Hindlimb muscle (tissue), 1 donor: ENCODE measurements at places on chromosomes 2 and 18.
A peak's percentile ranks its signal among the peaks of the same experiment; 100 is the strongest.

GRCh38 chr2:635687-636621, 41.3 kb downstream of the TMEM18 start:
- DNase-seq: no peak

GRCh38 chr2:231287696-231288095, 89.3 kb downstream of the ARMC9 start:
- DNase-seq: peak; percentile 23

DNA sequence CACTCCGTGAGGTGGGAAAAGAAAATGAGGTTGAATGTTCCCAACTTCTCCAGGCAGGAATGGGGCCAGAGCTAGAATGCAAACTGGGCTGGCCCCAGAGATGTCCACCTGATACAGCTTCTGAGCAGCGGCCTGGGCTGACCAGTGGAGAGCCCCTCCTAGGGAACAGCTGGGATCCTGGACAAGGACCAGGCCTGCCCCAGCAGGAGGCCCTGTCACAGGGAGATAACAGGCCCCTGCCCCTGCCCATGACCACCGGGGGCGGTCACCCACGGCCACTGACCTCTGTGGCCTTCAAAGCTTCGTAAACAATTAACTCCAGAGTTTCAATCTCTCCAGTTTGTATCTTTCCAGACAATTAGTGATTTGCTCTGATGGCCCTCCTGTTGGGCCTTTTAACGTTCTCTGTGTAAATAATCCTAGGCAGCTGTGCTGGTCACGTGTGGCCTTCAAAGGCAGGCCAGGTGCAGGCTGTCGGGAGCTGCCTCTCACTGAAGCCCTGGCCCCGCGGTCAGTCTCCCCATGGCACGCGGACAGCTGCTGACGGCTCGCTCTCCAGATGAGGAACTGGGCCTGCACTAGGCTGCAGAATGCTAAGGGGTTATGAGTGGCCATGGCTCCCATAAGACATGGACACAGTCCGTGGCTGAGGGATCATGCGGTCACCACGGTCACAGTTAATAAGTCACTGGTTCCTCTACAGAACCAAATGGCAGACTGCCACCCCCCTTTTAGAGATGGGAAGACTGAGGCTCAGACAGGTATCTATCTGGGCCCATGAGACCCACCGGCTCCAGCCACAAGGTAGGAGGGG, 9.2 kb downstream of the HS6ST1 start:
- DNase-seq: peak; percentile 57

- no peak for DNase-seq
Measured at GRCh38 chr2:212939777-212940531, 211.5 kb downstream of the IKZF2 start.

- DNase-seq: no peak
Measured at GRCh38 chr2:203813684-203814083, 53.9 kb upstream of the CTLA4 start.

DNA sequence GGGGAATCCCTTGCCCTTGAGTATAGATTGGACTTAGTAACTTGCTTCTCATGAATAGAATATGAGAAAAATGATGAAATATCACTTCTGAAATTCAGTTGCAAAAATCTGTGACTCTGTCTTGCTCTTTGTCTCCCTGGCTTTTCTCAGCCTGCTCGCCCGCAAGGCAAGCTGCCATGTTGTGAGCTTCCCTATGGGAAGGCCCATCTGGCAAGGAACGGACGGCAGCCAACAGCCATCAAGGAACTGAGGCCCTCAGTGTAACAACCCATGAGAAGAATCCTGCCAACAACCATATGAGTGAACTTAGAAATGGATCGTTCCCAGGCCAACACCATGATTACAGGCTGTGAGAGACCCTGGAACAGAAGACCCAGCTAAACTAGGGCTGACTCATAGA, 58.4 kb upstream of the PGAP1 start:
- DNase-seq: no peak

- no peak for DNase-seq
Measured at GRCh38 chr2:190315273-190315672, 4.4 kb downstream of the HIBCH start.

DNA sequence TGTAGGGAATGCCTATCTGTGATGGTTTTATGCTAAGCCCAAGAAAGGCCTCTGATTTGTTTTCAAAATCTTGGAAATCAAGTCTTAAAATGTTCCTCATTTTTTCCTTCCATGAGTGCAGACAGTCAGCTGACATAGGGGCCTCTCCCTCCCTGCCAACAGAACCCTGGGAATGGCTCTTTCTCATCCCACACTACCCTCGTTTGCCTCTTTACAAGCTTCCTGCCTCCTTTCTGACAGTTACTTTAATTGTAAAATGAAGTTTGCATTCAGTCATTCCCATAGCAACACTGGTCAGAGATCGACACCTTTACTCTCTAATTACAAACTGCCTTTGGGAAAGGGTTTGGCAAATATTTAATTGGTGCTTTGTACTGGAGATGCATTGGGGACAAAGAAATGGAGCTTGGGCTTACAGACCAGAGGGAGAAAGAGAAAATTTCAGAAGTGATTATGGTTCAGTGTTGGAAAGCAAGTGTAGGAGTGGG, 25.4 kb downstream of the KIF5C start:
- DNase-seq: no peak
